K562 (cell line): ENCODE measurements at places on chromosomes 2 and 18. TPM values are rescaled to one million over a fixed set of nuclear protein-coding genes. Genes with fewer than 3 reads are reported as not detected.

Gene KIAA2012
- total RNA-seq: not detected in 2 replicates

Gene PNKD
- total RNA-seq: 59.5 and 60.1 TPM in 2 replicates

Gene SCYGR4
- not detected in 2 replicates for total RNA-seq

Gene DLX2
- 3.6 and 4.3 TPM in 2 replicates for total RNA-seq

Gene DQX1
- 0.29 and 0.38 TPM in 2 replicates for total RNA-seq

Gene GFPT1
- total RNA-seq: 38.3 and 39.2 TPM in 2 replicates

Gene POTEC
- total RNA-seq: not detected in 2 replicates

Gene NT5C1B
- not detected in 2 replicates for total RNA-seq

Gene BOLL
- 0.11 and 0.13 TPM in 2 replicates for total RNA-seq

Gene TUBA4B
- total RNA-seq: not detected in 2 replicates

DNA sequence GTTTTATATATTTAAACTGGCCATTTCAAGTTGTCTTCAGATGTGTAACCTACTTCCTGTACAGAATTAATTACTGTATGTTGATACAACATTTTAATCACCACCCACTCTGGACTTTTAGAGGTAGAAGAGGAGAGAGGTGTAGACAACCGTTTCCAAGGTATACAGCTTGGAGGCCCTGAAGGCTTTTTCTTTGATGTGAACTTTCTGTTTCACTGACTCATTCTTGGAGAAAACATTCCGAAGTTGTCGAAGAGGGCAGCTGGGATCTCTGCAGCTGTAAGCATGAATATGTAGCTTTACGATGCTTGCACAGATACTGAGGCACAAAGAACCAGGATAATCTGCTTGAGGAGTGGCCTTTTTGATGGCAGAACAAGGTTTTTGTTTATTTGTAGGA lies 137.0 kb downstream of the NCKAP5 start:
- no peak for DNase-seq

DNA sequence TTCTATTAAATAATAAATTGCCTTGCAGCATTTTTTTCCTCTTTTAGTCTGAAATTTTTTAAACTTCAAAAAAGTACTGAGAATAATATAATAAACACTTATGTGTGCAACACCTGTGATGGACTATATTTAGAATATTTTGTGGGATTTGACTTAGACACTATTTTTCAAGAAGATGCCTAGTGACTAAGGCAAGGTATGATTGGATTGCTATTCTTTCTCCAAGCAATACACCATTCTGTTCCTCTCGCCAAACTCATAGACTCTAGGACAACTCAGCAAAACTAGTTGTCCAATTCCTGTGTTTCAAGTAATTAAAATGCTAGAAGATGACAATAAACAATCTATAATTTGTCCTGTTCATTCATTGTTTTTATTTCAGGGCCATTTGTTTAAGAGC lies 75.9 kb downstream of the METTL4 start:
- no peak for DNase-seq

DNA sequence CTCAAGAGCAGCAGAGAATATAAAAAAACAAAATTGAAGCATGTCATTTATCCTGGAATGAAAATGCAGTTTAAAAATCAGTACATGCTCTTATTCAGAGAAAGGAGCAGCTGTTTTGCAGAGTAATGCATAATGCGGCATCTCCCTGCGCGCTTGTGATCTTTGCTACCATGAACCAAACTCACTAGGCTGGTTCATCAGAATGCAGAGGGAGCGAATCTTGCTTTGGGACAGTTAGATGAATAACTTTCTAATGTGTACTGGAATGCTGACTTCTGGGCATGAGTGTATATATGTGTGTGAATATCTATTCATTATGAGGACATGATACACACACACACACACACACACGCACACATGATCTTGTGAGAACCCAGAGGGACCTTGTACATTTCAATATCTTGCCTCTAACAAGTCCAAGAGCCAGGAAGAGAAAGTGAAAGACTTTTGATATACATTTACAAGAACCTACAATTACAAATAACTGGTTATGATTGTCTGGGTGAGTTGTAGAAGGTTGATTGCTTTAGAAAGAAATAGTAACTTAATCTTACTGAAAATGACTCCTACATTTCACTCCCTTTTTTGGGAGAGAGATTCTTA lies 54.1 kb upstream of the THOC1 start:
- DNase-seq: no peak

DNA sequence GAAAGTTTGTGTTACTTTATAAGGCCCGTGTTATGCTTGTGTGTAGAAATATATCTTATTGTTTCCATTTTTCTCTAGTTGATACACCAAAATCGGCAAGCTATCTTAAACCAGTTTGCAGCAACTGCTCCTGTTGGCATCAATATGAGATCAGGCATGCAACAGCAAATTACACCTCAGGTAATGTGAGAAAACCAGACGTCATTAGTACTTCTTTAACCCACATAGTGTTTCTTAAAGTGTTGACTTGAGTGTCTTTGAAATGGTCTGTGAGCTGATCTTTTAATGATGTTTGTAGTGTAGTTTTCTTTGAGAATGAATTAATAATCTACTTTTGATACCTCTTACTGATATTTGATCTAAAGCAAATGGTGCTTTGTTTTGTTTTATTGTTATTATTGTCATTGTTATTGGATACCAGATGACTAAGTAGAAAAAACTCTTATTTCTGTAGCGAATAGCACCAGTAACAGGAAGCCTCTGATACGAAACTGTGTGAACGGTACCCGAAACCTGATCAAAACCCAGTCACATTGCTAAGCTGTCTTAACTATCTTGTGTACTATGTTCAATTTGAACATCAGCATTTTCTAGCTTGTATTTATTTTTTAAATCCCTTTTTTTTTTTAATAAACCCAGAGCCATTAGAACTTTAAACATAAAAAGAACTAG lies 53.7 kb downstream of the PTRHD1 start:
- DNase-seq: no peak

DNA sequence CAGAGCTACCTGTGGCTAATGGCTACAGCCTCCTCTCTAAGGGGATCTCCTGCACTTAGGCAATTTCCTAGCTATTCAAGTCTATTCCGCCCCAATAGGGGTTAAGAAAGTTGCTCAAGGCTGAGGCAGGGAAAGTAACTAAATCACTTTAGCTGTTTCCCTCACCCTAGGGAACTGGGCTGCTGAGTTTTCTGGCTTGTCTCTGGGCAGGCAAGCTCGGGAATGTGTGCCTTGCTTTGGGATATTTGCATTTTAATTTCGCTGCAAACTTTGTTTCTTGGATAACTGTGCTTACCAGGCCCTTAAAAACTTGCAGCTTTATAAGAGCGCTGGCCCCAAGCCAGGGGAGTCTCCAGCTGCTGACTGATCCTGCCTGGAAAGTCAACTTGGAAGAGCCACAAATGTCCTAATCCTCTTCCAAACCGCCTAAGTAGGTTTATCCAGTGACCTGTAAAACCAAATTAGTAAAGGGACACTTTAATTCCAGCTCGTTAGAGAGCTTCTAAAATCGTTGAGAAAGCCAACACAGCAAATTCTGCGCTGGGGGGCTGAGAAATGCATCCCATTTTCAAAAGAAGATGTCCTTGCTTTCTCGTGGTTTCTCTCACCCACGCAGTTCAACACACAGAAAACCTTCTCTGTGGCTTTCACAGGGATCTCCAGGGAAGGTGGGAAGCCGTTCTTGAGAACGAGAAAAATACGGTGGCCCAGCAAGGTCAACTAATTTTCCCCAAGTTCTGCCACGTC lies 59.5 kb upstream of the SP3 start:
- no peak for DNase-seq

DNA sequence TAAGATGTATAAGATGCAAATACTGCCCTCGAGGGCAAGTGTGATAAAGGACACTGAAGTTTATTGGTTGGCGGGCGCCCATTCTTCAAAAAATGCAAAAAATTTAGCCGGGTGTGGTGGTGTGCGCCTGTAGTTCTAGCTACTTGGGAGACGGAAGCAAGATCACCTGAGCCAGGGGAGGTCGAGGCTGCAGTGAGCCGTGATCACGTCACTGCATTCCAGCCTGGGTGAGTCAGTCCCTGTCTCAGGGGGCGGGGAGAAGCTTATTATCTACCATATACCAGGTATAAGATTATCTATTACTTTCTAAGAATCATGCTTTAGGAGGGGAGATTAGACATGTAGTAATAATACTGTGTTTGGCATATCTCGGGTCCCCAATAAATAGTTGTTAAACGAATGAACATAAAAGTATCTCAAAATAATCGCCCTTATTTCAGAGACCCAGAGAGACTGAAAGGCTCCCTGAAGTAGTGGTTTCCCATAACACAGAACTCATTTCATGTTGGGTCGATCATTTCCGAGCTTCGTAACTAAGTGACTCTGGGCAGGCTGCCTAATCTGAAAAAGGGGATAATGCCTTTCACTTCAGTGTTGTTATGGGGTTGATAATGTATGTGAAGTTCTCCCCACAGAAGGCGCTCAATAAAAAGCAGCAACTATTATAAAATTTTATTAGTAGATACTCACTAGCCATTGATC lies 1.2 kb upstream of the SELENOI start:
- no peak for DNase-seq

- DNase-seq: no peak
Observed at GRCh38 chr2:106184394-106184793, 9.7 kb downstream of the UXS1 start.

GRCh38 chr2:35228584-35228983 lies 1127.0 kb upstream of the CRIM1 start:
- DNase-seq: no peak

DNA sequence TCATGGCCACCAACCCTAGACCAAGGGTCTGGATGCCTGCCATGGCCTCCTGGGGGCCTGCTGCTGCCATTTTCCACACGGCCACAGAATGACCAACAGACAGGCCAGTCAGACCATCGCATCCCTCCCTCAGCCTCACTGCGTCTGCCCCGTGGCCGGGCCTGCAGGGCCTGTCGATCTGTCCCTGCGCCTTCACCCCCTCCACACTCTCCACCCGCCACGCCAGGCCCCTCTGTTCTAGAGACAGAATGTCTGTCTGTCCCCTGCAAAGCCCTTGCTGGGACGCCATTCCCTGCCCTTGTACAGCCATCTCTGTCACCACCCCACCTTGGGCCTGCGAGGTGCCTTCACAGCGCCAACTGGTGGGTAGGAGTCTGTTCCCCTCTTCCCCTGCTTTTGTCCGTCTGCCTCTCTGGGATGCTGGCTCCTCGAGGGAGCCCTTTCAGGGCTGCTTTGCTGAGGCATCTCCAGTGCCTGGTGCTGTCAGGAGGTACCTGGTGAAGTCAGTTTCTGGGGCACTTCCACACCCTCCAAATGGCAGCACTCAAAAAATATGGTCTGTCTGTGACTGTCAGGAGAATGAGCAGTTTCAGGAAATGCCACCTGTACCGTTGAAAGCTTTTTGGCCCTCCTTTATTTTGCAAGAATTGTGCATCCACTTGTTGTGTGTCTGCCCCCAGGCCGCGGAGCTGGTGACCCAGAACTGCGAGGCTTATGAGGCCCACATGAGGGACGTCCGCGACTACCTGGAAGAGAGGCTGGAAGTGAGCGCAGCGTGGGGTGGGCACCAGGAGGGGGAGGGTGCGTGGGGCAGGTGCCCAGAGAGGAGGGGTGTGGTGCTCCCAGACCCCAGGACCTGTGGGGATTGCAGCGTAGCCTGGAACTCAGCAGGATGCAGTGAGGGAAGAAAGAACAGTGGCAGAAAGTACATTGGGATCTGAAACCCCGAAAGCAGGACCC lies 6.7 kb upstream of the ESPNL start:
- no peak for DNase-seq

DNA sequence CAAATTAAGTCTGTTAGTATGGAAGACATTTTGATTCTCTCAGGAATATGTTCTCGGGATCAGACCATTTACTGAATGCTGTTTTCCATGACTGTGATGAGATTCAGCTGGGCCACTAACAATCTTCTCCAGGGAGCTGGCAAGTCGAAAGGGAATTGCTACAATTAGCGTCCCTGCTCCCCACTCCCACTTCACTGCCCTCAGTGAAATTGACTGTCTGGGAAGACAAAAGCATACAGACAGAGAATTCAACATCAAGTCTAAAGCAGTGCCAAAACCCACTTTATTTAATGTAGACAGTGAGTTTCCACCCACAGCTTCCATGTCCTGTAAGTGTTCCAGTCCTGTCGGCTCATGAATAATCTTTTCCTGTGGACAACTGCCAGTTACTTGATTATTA lies 34.0 kb upstream of the COL3A1 start:
- DNase-seq: no peak

GRCh38 chr18:35193316-35193715 lies 47.5 kb upstream of the ZNF397 start:
- DNase-seq: no peak

DNA sequence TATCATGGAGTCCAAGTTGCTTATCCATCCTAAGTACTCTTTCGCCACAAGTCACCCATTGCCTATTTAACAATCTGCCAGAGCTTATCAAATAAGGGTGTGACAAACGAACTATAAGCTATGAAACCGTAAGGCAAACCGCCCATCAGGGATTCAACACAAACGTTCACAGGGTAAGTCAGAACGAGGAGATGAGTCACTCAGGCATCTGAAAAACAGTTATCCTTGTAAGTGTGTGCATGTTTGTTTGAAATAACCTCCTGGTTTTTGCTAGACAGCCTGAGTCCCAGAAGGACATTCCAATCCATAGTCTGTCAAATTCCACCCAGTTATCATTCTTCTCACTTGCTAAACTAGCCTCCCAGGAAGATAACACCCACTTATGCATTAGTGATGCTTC lies 299.1 kb downstream of the PAX3 start:
- DNase-seq: no peak

DNA sequence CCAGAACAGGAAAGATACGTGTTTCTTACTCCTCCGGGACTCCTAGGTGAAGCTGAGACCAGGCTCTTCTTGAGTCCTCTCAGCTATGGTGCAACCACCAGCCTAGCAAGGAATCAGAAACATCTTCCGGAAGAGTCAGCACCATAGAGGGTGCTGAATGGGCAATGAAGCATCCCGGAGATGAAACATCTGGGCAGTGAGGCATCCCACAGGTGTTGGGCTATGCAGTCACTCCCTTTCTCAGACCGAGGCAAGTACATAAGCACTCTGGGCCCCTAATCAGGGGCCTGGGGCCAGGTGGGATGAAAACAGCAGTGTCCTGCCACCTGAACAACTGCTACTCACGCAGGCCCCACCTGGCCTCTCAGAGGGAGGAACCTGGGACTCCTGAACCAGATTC lies 1.4 kb upstream of the CAPN10 start:
- DNase-seq: no peak

DNA sequence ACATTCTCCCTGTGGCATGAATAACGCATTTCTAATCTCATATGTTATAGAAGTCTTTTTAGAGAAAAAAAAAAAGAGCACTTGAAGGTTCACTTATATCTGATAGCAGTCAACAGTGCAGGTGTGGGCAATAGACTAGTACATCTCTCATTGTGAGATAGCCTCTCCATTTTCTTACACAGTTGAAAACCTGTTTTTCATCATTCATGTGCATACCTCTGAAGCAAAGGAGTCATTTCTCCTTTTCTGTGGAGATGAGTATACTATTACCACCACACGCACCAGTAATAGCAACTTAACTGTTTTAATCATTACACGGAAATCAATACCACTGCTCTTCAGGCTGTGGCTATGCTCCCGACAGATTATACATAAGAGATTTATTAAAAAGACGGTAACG lies 1653.3 kb upstream of the TMEFF2 start:
- DNase-seq: no peak

- no peak for DNase-seq
Observed at GRCh38 chr18:11520536-11520935, 88.9 kb upstream of the SLC35G4 start.

- DNase-seq: no peak
Observed at GRCh38 chr2:187447336-187447735, 716 bp downstream of the CALCRL start.

GRCh38 chr2:219079417-219079816 lies 18.7 kb upstream of the IHH start:
- DNase-seq: no peak
